ENCODE measurements at places on chromosomes 16 and 17. TPM values are rescaled to one million over a fixed set of nuclear protein-coding genes. Genes with fewer than 3 reads are reported as not detected.

TLCD1 gene
- 8.7 TPM for total RNA-seq

IKZF3 gene
- total RNA-seq: 37.6 TPM

SERPINF2 gene
- 0.12 TPM for total RNA-seq

WNT9B gene
- not detected for total RNA-seq

CES1 gene
- total RNA-seq: not detected

MYADML2 gene
- not detected for total RNA-seq

TEKT1 gene
- total RNA-seq: not detected

PTGES3L gene
- total RNA-seq: 0.90 TPM

RSL1D1 gene
- total RNA-seq: 369 TPM

CMTM4 gene
- total RNA-seq: 3.3 TPM

ARSG gene
- total RNA-seq: 10.9 TPM

PRAC1 gene
- not detected for total RNA-seq

NDRG4 gene
- total RNA-seq: 6.9 TPM

ESRP2 gene
- total RNA-seq: 0.58 TPM

DNAI2 gene
- total RNA-seq: 0.49 TPM

NPIPB8 gene
- total RNA-seq: 0.37 TPM

SOST gene
- not detected for total RNA-seq

ZNF747 gene
- total RNA-seq: 6.3 TPM

C17orf78 gene
- not detected for total RNA-seq

TRPV3 gene
- total RNA-seq: 0.89 TPM

UMOD gene
- total RNA-seq: not detected

GPR139 gene
- total RNA-seq: not detected

MFAP4 gene
- not detected for total RNA-seq

KRTAP2-2 gene
- total RNA-seq: not detected

ZSCAN10 gene
- 0.30 TPM for total RNA-seq

RNU2-1 gene
- 7,298 TPM for total RNA-seq

SLFN14 gene
- not detected for total RNA-seq

ABCC11 gene
- 0.07 TPM for total RNA-seq

HBA2 gene
- not detected for total RNA-seq

ZNF624 gene
- total RNA-seq: 4.4 TPM

RHBDL1 gene
- 0.40 TPM for total RNA-seq

PKMYT1 gene
- 117 TPM for total RNA-seq

MYLK3 gene
- total RNA-seq: 0.27 TPM

MTMR4 gene
- total RNA-seq: 77.9 TPM

PPP1R27 gene
- not detected for total RNA-seq

KRT222 gene
- total RNA-seq: not detected

LMF1 gene
- 12.2 TPM for total RNA-seq

NXN gene
- 0.93 TPM for total RNA-seq

LDHD gene
- total RNA-seq: not detected

C16orf96 gene
- 0.09 TPM for total RNA-seq

MYO15A gene
- 1.1 TPM for total RNA-seq

RAPGEFL1 gene
- 5.1 TPM for total RNA-seq

WBP2 gene
- 68.7 TPM for total RNA-seq

HAS3 gene
- 0.39 TPM for total RNA-seq

SDR42E1 gene
- 8.2 TPM for total RNA-seq

PPP1R1B gene
- 0.18 TPM for total RNA-seq

HNF1B gene
- total RNA-seq: not detected

CDH11 gene
- total RNA-seq: not detected

EXOC3L1 gene
- not detected for total RNA-seq

HCRT gene
- total RNA-seq: not detected
